ENCODE measurements at places on chromosomes 7 and 10.

GRCh38 chr7:55533050-55533728 lies 39.1 kb downstream of the VOPP1 start:
- peaks cover 96% of the 10 kb centered on the region for H3K4me1 ChIP-seq
- H3K4me3 ChIP-seq = no peak overlapping the region
- H3K36me3 ChIP-seq = no peaks in the 10 kb centered on the region
- H3K27ac ChIP-seq = peak overlapping the region; percentile 95
- DNase-seq = peak; percentile 85
- H3K27me3 ChIP-seq = no peaks in the 10 kb centered on the region

GRCh38 chr7:151705636-151706276 lies 171.2 kb downstream of the PRKAG2 start:
- no peak for DNase-seq
- H3K36me3 ChIP-seq = peaks cover 18% of the 10 kb centered on the region
- no peak overlapping the region for H3K4me3 ChIP-seq
- H3K27me3 ChIP-seq = no peaks in the 10 kb centered on the region
- no peak overlapping the region for H3K27ac ChIP-seq

DNA sequence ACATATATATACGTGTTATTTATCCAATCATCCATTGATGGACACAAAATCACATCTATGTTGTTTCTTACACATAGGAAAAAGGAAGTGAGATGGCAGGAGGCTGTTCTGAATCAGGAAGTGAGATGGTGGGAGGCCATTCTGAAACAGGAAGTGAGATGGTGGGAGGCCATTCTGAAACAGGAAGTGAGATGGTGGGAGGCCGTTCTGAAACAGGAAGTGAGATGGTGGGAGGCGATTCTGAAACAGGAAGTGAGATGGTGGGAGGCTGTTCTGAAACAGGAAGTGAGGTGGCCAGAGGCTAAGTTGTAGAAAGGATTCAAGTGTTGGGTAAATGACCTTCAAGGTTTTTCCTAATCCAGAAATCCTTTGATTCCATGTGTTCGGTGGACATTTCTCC lies 921.5 kb downstream of the TYW1 start:
- H3K27ac ChIP-seq = no peak overlapping the region
- H3K27me3 ChIP-seq = no peaks in the 10 kb centered on the region
- no peaks in the 10 kb centered on the region for H3K4me1 ChIP-seq

DNA sequence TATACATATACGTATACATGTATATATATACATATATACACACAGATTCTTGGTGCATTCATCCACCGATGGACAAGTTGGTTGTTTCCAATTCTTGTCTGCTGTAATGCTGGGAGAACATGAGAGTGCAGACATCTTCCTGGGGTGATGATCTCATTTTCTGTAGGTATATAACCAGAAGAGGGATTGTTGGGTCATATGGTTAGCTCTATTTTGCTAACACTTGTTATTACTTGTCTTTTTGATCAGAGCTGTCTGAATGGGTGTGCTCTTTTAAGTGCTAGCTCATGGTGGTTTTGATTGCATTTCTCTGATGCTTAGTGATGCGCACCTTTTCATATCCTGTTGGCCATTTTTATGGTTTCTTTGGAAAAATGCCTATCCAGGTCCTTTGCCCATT lies 106.4 kb downstream of the TAX1BP1 start:
- peaks cover 5% of the 10 kb centered on the region for H3K4me1 ChIP-seq
- no peaks in the 10 kb centered on the region for H3K27me3 ChIP-seq
- no peak for DNase-seq
- no peak overlapping the region for H3K4me3 ChIP-seq
- no peak overlapping the region for H3K27ac ChIP-seq

DNA sequence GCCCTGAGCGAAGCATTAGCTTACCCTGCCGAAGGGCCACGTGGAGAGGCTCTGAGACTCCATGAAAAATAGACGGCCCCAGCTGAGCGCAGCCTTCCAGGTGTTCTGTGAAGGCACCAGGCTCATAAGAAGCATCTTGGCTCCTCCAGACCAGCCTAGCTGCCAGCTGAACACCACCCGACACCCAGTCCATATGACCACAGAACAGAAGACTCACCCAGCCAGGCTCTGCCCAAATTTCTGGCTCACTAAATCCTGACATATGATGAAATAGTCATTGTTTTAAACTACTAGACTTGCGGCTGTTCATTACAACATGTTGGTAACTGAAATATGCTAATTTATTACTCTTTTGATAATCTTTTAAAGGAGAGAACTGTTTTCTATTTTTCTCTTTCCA lies 99.5 kb upstream of the ABI1 start:
- no peak overlapping the region for H3K27ac ChIP-seq
- H3K27me3 ChIP-seq = no peaks in the 10 kb centered on the region
- H3K4me1 ChIP-seq = no peaks in the 10 kb centered on the region

- H3K27ac ChIP-seq = no peak within 1 kb of the TSS
- DNase-seq = peak; percentile 77
- H3K4me3 ChIP-seq = peak within 1 kb of the TSS; percentile 37
- H3K27me3 ChIP-seq = peaks cover 44% of the 10 kb centered on the region
- H3K36me3 ChIP-seq = no peaks in the 10 kb centered on the region
- H3K4me1 ChIP-seq = peaks cover 14% of the 10 kb centered on the region
These were observed at the start of gene DNAH11 for GRCh38 chr7:21542891-21543527. Gene DNAH11 (plus strand): TSS chr7:21543039. CDS start chr7:21543246, 207 bp downstream.

DNA sequence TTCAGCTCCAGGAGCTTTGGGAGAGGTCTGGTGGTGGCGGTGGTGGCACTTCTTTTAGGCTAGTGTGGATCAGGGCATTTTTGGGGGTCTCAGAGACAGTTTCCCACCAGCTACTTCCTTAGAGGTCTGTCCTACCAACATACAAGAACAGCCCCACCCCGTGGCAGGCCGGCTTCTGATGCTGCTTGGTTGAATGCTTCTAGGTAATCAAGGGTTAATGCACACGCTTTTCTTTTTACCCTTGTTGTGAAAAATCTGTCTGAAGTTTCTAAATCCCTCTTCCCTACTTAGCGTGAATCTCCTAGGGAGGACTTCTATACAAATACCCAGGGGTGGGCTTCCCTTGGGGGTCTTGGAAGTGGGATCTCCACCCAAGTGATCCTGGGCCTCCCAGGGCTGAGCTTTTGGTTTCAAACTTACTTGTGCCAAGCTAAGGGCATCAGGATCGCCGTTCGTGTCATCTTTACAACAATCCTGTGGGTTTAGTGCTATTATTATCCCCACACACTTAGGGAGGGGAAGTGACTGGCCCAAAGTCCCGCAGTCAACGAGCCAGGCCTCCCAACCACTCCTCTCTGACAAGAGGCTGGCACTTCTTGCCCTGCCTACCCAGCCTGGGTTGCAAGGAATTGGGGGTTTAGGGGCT lies 1.7 kb downstream of the SH2B2 start:
- H3K36me3 ChIP-seq = no peaks in the 10 kb centered on the region
- H3K27ac ChIP-seq = peak overlapping the region; percentile 91
- H3K27me3 ChIP-seq = no peaks in the 10 kb centered on the region

DNA sequence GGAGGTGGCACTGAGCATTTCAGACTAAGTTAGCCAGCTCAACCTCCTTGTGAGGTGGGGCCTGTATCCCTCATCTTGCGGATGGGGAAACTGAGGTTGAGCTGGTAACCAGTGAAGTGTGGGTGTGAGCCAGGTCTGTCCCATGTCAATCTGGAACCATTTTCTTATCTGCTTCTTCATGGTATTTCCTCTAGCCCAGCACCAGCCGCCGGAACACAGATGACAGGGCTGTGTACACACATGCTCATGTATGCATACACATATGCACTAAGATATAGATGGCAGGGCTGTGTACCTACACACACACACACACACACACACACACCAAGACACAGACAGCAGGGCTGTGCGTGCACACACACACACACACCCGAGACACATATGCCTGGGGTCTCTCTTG lies 18.5 kb downstream of the RAMP3 start:
- no peaks in the 10 kb centered on the region for H3K36me3 ChIP-seq
- H3K4me3 ChIP-seq = no peak overlapping the region
- H3K27ac ChIP-seq = no peak overlapping the region
- no peaks in the 10 kb centered on the region for H3K4me1 ChIP-seq
- DNase-seq = no peak
- no peaks in the 10 kb centered on the region for H3K27me3 ChIP-seq

DNA sequence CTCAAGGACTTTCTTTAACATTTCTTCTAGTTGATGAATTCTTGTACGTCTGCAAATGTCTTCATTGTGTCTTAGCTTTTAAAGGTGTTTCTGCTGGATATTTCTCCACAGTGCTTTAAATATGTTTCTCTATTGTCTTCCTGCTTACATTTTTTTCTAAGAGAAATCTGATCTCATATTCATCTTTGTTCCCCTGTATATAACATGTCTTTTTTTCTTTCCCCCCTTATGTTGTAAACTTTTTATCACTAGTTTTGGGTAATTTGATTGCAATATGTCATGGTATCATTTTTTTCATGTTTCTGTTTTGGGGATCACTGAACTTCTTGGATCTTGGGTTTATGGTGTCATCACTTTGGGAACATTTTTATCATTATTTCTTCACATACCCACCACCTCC lies 7.5 kb downstream of the RBAK start:
- H3K27me3 ChIP-seq = no peaks in the 10 kb centered on the region
- H3K27ac ChIP-seq = no peak overlapping the region
- no peak overlapping the region for H3K4me3 ChIP-seq
- no peak for DNase-seq
- peaks cover 9% of the 10 kb centered on the region for H3K4me1 ChIP-seq

DNA sequence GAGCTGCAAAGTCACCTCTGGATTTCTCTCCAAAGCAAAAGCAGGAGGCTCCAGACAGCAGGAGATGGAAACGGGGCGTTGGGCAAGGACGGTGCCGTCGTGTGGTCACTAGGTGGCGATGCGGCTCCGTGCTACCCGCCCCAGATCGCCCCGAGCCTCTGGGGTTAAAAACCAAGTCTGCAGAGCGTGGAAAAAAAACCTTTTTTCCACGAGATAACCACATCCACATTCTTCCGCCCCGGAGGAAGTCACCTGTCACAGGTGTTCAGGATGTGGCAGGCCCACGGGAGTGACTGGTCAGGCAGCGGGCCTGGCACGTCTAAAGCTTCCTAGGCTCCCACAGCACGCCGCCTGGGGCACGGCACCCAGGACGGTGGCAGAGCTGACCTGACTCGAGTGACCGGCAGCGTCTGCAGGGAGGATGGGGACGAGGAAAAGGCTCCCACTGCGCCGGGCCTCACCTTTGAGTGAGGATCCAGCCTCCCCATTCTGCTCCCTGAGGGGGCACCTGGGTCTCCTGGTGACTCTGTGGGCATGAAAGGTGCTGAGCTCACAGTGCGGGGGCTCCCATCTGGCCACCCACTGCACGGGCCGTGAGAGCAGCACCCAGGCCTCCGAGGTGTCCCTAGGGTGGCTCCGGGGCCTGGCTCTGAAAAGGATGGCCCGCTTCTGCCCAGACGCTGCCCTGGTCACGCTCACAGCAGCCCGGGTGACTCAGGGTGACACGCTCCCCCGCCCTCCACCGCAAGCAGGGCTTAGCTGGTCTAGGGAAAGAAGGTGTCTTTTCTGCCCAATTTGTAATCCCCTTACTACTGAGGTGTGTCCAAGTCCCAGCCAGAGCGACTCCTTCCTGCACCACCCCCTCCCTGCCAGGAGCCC lies 71.3 kb upstream of the TNRC18 start:
- DNase-seq = peak; percentile 94
- no peaks in the 10 kb centered on the region for H3K27me3 ChIP-seq
- H3K36me3 ChIP-seq = peaks cover 11% of the 10 kb centered on the region

DNA sequence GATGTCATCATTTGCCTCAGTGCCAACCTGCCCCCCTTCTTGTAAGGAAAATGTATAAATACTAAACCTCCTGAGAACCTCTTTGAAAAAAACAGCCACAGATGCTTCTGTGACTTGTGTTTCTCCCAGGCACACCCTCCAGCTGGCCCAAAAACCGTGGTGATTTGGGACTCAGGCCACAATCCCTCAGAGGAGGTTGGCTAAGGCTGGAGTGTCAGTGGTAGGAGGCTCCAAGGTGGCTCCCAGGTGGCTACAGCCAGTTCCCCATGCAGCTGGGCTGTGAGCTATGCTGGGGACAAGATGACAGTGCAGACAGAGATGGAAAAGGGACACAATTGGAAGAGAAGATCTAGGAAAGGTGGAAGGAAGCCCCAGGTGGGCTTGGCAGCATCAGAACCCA lies 104.7 kb downstream of the CPXM2 start:
- no peak for DNase-seq
- no peak overlapping the region for H3K4me3 ChIP-seq
- peaks cover 10% of the 10 kb centered on the region for H3K36me3 ChIP-seq
- H3K27me3 ChIP-seq = no peaks in the 10 kb centered on the region

DNA sequence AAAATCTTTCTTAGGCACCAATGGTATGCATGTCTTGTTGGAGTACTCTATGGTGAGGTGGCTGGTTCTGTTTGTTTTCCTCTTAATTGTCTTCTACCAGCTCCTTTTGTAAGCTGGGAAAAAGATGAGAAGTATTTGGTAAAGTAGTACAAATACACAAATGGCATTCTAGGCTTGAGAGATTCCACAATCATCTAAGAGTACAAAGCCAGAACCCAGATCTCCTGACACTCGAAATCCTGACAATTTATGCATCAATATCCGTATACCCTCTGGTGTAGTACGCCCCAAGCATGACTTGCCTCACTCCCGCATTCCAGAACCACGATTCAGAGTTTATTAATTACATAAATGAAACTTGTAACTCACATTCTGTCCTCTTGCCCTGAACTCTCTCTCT lies 43.5 kb downstream of the CDCA7L start:
- no peak overlapping the region for H3K27ac ChIP-seq
- H3K4me3 ChIP-seq = no peak overlapping the region
- DNase-seq = no peak
- no peaks in the 10 kb centered on the region for H3K27me3 ChIP-seq

- H3K4me1 ChIP-seq = peaks cover 2% of the 10 kb centered on the region
- no peak overlapping the region for H3K4me3 ChIP-seq
- peaks cover 10% of the 10 kb centered on the region for H3K27me3 ChIP-seq
- DNase-seq = no peak
- H3K36me3 ChIP-seq = no peaks in the 10 kb centered on the region
These were observed 4.8 kb downstream of the DENND2A start for GRCh38 chr7:140635816-140636215.

GRCh38 chr10:61284222-61284890 lies 168.8 kb downstream of the TMEM26 start:
- no peak overlapping the region for H3K27ac ChIP-seq
- H3K4me3 ChIP-seq = no peak overlapping the region
- no peak for DNase-seq
- peaks cover 23% of the 10 kb centered on the region for H3K4me1 ChIP-seq

Measured in spleen (tissue), 13 donors.